ENCODE measurements at places on chromosomes 11 and 22.
A peak's percentile ranks its signal among the peaks of the same experiment; 100 is the strongest.

DNA sequence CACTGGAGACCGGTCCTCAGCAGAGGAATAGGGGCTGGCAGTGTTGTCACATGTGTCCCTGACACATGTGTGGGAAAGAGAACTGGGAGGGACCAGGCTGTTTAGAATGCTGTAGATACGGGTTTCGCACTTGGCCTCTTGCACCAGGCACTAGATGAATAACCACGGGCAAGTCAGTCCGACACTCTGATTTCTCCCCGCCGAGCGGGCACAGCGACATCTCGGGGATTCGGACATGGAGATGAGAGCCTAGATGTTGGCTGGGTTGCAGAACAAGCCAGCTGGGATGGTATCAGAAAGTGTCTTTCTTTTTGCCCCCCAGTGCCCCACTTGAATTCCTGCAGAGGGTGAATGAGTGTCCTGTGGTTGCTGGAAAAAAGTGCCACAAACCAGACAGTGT, 115.9 kb upstream of the SLC22A12 start:
- DNase-seq, result no peak

DNA sequence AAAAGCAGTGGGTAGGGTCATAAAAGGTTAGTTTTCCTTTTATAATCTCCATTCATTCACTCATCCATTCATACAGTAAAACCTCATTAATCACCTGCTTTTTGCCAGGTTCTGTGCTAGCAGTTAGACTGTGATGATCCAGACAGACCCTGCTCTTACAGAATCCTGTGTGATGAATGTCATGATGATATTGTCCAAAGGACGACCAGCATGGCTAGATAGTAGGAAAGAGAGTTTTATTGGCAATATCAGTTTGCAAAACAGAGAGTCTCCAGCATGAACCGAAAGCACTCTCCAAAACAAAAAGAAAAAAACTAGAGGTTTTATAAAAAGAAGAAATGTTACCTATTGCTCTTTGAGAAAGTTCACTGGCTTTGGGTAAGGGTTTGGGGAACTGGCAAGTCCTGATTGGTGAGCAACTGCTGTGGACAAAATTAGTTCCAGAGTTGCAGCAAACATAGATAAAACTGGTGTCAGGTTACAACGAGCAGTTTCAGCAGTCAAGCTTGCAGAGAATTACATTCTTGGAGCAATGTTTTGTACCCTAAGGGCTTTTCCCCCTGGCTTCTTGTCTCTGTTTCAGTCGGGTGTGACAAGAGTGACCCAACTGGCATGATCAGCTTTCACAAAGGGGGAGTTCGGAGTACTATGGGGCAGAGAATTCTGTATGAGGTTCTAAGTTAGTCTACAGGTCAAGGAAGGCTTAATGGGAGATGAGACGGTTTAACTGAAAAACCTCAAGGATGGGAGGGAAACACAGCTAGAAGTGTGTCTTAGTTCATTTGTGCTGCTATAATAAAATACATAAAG, 58.3 kb downstream of the HSD17B12 start:
- no peak for DNase-seq

GRCh38 chr22:30045494-30045887, 34.8 kb upstream of the HORMAD2 start:
- no peak for DNase-seq

GRCh38 chr11:21640491-21640890, 552.4 kb upstream of the ANO5 start:
- DNase-seq, result no peak

DNA sequence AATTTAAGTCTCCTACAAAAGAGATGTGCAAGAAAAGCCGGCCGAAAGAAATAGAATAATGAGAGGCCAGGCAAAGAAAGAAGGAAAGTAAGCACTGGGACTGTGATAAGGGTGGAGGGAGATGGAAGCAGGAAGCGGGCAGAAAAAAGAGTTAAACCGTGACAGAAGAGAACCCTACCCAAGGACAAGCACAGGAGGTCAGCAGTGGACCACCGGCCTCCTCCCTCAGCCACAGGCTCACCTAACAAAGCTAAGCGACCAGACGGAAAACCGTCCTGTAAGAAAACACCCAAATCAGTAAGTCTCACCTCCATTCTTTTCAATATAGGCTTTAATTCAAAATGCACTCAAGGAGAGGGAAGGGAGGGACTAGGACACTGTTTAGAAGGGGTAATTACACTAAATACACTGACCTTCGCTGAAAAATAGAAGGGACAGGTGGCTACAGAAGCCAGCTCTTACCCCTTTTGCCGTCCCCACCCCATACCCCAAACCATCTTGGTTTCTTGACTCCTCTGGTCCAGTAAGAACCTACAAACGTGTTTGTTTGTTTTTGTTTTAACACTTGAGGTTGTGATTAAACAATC, 1.9 kb downstream of the FAM181B start:
- no peak for DNase-seq

DNA sequence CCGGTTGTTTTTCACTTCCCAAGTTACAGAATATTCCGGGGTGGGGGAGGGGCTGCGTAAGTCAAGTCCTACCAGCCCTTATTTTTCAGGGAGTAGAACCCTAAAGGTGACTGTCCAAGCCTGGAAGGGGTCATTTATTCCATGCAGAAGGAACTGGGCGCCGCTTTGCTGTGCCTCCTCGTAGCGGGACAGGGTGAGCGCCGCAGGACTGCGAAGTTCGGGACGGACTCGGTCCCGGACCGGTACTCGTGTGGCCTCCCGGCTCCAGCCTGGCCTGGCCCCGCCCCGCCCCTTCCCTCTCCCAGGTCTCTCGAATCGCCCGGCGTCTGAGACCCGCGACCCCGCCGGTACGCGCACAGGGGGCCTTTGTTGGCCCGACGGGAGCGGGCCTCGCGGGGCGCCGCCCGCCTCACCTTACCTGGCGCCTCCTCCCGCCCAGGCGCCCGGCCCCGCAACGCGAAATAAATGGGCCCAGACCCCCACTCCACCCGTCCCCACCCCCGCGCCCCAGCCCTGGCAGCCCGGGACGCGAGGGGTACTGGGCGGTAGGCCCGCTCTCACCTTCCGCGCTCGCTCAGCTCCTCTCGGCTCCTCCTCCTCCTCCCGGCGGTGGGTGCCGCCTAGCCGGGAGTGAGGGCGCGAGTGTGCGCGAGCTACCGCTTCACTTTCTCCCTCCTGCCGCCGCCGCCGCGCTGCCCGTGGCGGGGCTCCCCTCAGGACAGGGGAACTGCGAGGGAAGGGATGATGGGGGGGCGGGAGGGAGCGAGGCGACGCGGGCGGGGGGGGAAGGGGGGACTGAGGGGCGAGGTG, 698 bp downstream of the PAK1 start:
- DNase-seq, result peak; percentile 51
